CD4-positive, alpha-beta T cell treated with Interleukin-10 for 1 hour (primary cell): ENCODE measurements at places on chromosomes 4 and X.
A peak's percentile ranks its signal among the peaks of the same experiment; 100 is the strongest.

DNA sequence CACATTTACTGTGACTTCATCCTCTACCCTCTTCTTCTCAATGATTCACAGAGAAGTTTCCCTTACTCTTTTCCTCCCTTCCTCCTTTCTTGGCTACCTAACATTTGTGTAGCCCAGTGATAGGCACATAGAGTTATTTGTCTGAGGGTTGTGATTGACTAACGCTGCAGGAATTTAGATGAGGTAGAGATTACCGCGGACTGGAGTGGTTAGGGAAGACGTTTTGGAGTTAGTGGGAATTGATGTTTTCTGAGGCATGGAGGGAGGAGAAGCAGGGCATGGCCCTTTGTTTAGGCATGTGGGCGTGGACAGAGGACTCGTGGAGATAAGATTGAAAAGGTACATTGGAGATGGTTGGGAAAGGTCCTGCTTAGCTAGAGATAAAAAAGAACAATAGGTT is 246.7 kb downstream of the GPAT3 start:
- no peak for DNase-seq

- DNase-seq = no peak
Observed at GRCh38 chr4:102705391-102705935, 55.3 kb downstream of the MANBA start.

DNA sequence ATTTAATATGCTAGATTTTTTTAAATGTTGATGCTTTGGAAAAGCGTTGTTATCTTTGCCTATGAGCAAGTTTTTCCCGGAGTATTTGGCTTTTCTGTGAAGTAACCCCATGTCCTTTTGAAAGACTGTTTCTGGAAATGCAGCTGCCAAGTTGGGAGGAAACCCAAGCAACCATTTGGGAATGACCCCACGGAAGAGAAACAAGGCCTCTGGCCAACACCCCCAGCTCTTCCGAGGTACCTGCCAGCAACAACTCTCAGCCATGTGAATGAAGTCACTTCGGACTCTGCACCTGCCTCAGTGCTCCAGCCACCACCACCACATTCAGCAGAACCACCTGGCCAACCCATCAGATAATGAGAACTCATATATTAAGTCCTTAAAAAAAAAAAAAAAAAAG is 36.2 kb upstream of the DHRSX start:
- no peak for DNase-seq

GRCh38 chrX:54452920-54453319 is 12.7 kb downstream of the TSR2 start:
- no peak for DNase-seq

- no peak for DNase-seq
Observed at GRCh38 chr4:152678841-152679240, 956 bp downstream of the TMEM154 start.

DNA sequence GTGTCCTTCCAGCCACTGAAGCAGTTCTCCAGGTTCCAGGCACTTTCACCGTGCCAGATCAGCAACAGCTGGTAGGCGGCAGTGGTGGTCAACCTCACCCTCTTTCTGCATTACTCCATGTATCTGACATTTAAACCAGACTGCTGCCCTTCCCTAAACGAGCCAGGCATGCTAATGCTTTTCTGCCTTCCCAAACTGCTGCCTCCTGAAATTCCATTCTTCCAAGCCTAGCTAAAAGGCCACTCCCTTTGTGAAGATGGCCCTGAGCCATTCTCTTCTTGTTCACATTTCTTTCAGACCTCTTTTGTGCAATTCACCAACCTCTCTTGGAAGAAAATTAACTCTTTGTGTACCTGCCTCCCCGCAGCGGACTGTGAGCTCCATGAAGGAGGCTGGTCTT is 73.7 kb downstream of the CHST7 start:
- DNase-seq = no peak

DNA sequence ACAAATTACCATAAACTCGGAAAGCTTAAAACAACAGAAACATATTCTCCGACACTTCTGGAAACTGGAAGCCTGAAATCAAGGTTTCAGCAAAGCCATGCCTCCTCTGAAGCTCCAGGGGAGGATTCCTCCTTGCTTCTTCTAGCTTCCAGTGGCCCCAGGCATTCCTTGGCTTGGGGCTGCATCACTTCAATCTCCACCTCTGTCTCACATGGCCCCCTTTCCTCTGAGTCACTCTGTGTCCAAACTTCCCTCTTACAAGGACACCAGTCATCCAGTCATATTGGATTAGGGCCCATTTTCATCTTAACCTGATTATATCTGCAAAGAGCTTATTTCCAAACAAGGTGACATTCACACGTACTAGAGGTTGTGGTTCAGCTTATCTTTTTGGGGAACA is 17.3 kb downstream of the PARM1 start:
- DNase-seq = no peak

DNA sequence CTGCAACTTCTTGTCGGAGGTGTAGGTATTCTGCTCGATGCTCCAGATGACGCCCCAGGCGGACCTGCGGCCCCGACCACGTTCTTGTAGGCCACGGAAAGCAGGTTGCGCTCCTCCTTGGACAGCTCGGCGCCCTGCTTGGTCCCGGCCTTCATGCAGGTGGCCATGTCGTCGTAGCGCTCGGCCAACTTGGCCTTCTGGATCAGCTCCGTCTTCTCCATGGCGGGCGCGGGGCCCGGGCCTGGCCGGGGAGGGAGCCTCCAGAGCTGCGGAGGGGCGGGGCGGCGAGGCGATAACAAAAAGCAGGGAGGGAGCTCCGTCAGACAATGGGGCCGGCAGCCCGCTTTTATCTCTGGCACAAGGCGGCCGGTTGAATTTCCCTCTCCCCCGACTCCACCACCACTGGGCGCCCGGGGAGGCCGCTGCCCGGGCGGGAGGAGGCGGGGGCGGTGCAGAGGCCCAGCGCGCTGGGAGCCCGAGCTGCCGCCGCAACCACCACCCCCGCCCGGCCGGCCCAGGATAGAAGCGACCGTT is 28.3 kb upstream of the DRP2 start:
- no peak for DNase-seq

GRCh38 chr4:169663831-169664230 is 43.5 kb downstream of the CLCN3 start:
- DNase-seq = no peak

- DNase-seq = no peak
Observed at GRCh38 chr4:12146339-12146738, 717.6 kb upstream of the HS3ST1 start.

- no peak for DNase-seq
Observed at GRCh38 chr4:174036576-174036975, 246.9 kb downstream of the FBXO8 start.

GRCh38 chr4:184824776-184825084 is 1.0 kb downstream of the ACSL1 start:
- no peak for DNase-seq

DNA sequence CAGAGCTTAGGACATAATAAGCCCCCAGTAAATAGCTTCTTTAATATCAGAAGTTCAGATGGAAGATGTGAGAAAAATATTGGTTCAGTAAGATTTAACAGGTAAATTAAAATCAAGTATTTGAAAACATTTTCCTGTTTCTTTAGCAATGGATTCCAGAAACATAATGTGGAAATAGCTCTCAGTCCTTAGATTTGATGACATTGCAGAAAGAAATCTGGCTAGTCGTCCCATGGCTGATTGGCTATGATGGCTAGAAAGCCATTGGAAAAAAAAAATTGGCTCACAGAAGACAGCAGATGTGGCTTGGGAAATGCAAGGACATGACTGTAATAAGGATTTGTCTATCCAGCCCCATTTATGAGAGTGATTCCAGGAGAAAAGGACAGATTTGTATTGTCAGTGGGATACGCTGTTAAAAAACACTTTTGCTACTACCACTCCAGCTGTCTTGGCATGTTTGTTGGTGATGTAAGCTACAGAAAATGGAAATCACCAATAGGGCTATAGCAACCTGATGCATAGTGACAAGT is 78.3 kb downstream of the AR start:
- DNase-seq = no peak

DNA sequence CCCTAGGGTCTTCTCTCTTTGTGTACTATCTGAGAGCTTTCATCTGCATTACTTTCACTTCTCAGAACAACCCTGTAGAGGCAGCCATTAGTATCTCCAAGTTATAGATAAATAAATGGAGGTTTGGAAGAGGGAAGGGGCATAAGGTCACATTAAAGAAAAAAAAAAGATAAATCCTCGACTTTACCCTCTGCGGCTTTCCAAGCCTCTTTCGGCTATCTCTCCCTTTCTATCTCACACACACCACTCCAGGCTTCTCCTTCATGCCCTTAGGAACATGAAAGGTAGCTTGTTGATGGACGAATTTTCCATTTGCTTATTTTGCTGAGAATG is 660 bp upstream of the ARHGEF9 start:
- no peak for DNase-seq

- no peak for DNase-seq
Observed at GRCh38 chr4:40811956-40812355, 62.2 kb downstream of the NSUN7 start.

GRCh38 chrX:107716118-107716684 is 59.4 kb downstream of the TSC22D3 start:
- peak; percentile 44 for DNase-seq

DNA sequence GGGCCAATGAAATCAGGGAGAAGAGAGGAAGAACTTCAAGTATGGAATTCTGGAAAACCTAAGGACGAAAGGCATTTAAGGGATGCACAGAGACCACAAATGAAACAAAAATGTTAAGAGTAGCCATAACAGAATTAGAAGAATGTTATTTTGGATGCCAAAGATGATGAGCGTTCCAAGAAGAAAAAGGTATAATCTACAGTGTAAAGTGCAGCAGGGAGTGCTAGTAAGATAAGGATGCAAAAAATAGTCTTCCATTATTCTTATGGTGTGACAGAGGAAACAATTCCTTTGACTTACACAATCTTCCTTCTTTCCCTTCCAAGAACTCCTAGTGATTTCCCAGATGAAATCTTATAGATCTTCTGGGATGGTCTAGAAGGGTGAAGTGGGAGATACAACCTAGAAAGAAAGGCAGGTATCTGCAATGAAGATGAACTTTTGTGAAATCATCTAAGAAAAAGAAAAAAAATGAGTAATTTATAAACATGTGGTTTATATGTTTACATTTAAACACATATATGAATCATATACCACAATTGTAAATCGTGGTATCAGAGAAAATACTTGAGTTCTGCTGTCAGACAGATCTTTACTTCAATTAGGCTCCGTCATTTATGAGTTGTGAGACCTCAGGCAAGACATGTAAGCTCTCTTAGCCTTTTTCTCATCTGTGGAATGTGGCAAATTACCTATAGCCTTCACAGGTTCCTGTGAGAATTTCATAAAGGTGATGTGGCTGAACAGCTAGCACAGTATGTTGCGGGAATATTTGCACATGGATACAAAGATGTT is 8.1 kb downstream of the MORF4L2 start:
- no peak for DNase-seq

- no peak for DNase-seq
Observed at GRCh38 chrX:68180579-68180978, 252.7 kb downstream of the OPHN1 start.

DNA sequence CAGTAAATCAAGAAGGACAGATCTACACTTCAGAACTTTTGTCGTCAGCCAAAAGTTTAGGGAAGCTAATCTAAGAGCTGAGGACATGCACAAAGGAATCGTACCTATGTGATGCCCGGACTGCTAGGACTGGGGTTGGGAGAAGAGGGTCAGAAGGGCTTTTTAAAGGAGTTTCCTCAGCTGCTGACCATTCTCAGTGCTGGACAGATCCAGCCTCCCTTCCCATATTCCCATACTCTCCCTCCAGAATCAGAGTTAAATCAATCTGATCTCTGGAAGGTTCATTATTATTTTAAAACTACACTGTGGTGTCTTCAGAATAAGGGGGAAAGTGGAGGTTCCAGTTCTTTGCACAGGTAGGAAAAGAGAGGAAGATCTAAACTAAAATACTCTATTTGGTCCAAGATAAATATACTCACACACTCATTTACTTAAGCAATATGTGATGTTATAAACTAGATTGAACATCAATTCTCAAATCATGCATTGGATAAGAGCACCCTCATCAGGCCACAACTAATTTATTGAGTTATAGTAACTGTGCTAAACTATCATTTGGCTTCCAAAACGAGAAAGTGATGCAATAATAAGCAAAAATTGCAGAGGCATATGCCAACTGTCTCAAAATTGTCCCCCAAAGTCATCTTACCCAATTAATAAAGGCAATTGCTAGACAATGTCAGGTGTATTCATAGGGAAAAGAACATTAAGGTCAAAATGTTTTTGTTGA is 124.7 kb downstream of the HNRNPD start:
- DNase-seq = no peak

- DNase-seq = no peak
Observed at GRCh38 chr4:134540588-134540987, 339.0 kb upstream of the PABPC4L start.

GRCh38 chr4:13580036-13580435 is 35.7 kb upstream of the NKX3-2 start:
- DNase-seq = no peak

DNA sequence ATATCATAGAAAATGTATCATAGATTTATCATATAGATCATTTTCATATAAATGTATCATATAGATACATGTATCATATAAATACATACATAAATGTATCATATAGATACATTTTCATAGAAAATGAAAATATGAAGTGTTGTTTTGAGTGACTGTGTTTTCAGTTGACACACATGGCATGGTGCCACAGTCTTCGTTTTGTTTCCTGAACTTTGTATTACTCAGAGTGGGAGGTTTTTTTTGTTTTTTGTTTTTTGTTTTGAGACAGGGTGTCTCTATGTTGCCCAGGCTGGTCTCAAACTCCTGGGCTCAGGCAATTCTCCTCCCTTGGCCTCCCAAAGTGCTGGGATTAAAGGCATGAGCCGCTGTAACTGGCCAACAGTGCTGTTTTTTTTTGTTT is 3.9 kb downstream of the RBM10 start:
- no peak for DNase-seq

GRCh38 chrX:152813206-152813605 is 17.4 kb downstream of the CETN2 start:
- no peak for DNase-seq

GRCh38 chr4:174358410-174358809 is 74.7 kb downstream of the CEP44 start:
- no peak for DNase-seq

GRCh38 chr4:170008371-170008770 is 17.8 kb downstream of the MFAP3L start:
- no peak for DNase-seq

GRCh38 chrX:17497193-17497592 is 122.2 kb downstream of the NHS start:
- DNase-seq = no peak

DNA sequence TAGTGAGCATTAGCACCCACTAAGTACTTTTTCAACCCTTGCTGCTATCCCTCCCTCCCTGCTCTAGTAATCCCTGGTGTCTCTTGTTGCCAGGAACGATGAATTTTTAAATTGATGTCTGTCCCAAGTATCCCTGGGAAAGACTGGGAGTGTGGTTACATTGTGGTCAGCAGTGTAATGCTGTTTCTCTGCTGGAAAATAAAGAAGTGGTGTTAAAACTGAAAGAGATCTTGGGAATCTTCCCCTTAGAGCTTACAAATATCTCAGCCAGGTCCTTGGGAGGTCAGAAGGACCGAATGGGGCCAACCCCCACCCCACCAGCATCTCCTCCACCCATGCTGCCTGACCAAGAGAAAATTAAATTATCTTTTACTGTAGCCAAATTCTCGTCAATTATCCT is 174.5 kb upstream of the MXRA5 start:
- DNase-seq = no peak
